ENCODE measurements at places on chromosomes 4 and X.

- no peak for DNase-seq
Measured at GRCh38 chr4:6963139-6963611, 53.5 kb downstream of the TBC1D14 start.

GRCh38 chr4:147311956-147312355 is 168.9 kb upstream of the EDNRA start:
- no peak for DNase-seq

GRCh38 chrX:1292575-1293290 is 24.1 kb downstream of the CSF2RA start:
- no peak for DNase-seq

DNA sequence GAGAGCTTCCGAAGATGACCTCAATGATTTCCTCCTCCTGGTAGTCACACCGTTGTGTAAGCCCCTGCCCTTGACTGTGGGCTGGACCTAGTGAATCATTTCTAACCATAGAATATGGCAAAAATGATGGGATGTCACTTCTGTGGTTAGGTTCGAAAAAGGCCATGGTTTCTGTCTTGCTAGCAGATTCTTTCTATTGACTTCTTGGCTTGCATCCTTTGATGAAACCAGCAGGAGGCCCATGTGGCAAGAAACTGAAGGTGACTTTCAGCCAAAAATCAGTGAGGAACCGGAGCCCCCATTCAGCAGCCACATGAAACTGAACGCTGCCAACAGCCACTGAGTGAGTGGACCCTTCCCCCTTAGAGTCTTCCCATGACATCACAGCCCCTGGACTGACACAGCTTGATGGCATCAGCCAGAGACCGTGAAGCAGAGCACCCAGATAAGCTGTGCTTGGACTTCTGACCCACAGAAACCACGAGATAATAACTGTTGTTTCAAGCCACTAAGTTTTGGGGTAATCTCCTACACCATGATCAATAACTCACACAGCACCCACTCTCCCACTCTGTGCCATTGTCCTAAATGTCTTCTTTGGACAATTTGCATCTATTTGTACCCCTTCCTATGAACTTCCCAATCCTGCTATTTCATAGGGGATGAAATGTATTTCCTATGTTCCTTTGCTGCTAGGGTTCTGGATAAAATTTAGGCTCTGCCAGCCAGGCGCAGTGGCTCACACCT is 148.0 kb upstream of the STX18 start:
- DNase-seq: no peak

- DNase-seq: no peak
Measured at GRCh38 chrX:39643550-39643949, 454.2 kb downstream of the BCOR start.

- DNase-seq: no peak
Measured at GRCh38 chr4:6526156-6526555, 48.8 kb upstream of the MAN2B2 start.

DNA sequence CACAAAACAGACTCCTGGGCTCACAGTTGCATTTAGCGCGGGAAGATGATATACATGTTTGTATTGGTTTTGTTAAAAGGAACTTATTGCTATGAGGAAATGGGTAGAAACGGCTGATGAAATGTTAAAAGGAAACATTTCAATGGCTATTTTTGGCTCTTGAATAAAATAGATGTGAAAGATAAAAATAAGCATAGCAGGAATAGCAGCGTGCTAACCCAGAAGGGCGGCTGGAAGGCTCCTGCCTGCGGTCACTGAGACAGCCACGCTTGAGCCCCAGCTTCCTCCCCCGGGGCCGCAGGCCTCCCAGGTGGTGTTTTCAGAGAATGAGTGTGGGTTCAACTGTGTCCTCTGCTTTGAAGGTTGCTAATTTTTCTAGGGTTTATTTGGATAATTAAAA is 35.0 kb upstream of the CLCN4 start:
- no peak for DNase-seq
